ENCODE measurements at places on chromosomes 7 and 10. TPM values are rescaled to one million over a fixed set of nuclear protein-coding genes. Genes with fewer than 3 reads are reported as not detected.

Gene MCM10
- not detected for total RNA-seq

Gene HIF1AN
- total RNA-seq: 12.1 TPM

Gene NUTM2E
- total RNA-seq: not detected

Gene HEPACAM2
- total RNA-seq: not detected

Gene PON1
- total RNA-seq: not detected

Gene JCAD
- total RNA-seq: 65.3 TPM

Gene HGF
- total RNA-seq: 14.9 TPM

Gene BAG3
- 31.0 TPM for total RNA-seq

Gene RBP3
- not detected for total RNA-seq

Gene PRKG1
- 35.0 TPM for total RNA-seq

Gene TMEM184A
- total RNA-seq: 2.5 TPM

Gene MKX
- total RNA-seq: 0.63 TPM

Gene OR9A2
- total RNA-seq: 0.78 TPM

Gene CUL2
- total RNA-seq: 14.7 TPM

Gene A1CF
- not detected for total RNA-seq

Gene ACTL6B
- not detected for total RNA-seq

Gene CLDN15
- total RNA-seq: 34.8 TPM

Gene RNF133
- 2.2 TPM for total RNA-seq

Gene JAKMIP3
- total RNA-seq: 0.44 TPM

Gene CHRM2
- total RNA-seq: not detected

Gene CHST15
- 45.6 TPM for total RNA-seq

Gene NPY
- not detected for total RNA-seq

Gene ZNF488
- total RNA-seq: 1.0 TPM

Gene AGMO
- total RNA-seq: 5.1 TPM
